ENCODE measurements at places on chromosomes 7 and 10.

DNA sequence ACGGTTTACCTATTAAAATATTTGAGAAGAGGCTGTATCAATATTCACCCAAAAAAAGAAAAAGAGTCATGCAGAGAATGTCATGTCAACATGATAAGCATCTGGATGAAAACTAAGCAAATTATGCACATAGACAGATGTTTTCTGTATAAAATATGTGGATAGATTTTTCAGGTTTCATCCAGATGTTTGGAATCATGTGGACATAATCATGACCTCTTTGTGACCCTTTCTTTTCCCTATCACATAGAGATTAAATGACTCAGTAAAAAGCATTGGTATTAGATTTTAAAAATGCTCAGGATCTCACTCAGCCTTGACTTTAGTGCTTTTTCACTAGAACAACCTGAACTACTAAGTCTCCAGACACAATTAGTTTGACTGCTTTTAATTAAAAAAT lies 90.0 kb downstream of the FOXP2 start:
- no peaks in the 10 kb centered on the region for H3K27me3 ChIP-seq
- no peak overlapping the region for H3K27ac ChIP-seq
- no peak overlapping the region for H3K4me3 ChIP-seq
- no peaks in the 10 kb centered on the region for H3K4me1 ChIP-seq

- no peaks in the 10 kb centered on the region for H3K36me3 ChIP-seq
- no peak overlapping the region for H3K27ac ChIP-seq
- no peak for DNase-seq
- H3K4me1 ChIP-seq: no peaks in the 10 kb centered on the region
Observed at GRCh38 chr7:11615174-11615573, 216.8 kb downstream of the THSD7A start.

- H3K4me1 ChIP-seq: no peaks in the 10 kb centered on the region
- DNase-seq: no peak
- H3K36me3 ChIP-seq: peaks cover 32% of the 10 kb centered on the region
- H3K27ac ChIP-seq: no peak overlapping the region
- H3K27me3 ChIP-seq: no peaks in the 10 kb centered on the region
- H3K4me3 ChIP-seq: no peak overlapping the region
Observed at GRCh38 chr7:76330673-76331072, 28.1 kb downstream of the YWHAG start.

DNA sequence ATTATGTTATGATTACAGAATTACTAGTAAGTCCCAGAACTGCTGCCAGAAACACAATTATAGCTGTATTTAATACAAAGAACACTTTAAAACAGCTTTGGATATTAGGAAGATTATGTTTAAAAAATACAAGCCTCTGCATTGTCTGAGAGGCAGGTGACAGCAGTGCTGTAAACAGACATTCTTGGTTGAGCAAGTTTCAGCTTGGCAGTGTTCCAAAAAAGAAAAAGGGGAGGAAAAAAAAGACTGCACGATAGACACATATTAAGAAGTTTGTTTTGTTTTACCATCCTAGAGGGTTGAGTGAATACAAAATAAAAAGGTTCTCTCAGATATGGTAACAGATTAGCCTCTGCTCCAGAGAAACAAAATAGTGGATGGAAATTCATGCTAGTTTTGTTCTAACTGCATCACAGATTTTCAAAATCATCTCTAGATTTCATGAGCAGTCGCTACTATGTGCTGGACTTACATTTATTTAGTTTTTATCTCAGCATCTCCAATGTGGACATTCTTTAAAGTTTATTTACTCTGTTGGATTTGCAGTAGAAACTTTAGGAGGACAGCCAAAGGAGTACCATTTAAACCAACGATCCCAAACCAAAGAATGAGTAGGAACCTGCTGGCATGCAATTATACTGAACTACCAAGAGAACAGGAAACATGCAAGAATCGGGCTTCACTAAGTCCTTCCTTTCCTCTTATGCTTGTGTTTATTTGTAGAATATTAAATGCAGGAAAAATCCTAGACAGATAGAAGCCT lies 9.0 kb downstream of the FAM204A start:
- no peak overlapping the region for H3K4me3 ChIP-seq
- DNase-seq: no peak
- no peak overlapping the region for H3K27ac ChIP-seq
- H3K36me3 ChIP-seq: peaks cover 41% of the 10 kb centered on the region
- H3K4me1 ChIP-seq: no peaks in the 10 kb centered on the region
- no peaks in the 10 kb centered on the region for H3K27me3 ChIP-seq

DNA sequence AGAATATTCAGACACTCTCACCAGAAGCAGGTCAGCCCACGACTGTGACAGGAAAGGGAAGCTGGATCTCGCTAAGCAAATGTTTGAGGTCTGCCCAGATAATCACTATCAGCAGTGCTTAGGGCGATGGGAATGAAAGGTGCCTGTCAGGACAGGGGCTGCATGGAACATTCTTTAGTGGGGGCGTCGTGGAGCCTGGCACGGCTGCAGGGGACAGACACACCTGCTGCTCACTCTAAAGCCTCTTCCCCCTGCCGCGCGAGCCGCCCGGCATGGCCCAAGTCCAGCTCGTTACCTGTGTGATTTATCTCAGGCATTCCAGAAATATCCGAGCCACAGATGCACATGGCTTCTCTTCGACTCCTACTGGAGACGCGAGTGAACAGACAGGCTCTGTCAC lies 235.5 kb downstream of the GLRX3 start:
- no peaks in the 10 kb centered on the region for H3K27me3 ChIP-seq
- DNase-seq: no peak
- no peaks in the 10 kb centered on the region for H3K36me3 ChIP-seq
- no peak overlapping the region for H3K4me3 ChIP-seq
- H3K27ac ChIP-seq: no peak overlapping the region

DNA sequence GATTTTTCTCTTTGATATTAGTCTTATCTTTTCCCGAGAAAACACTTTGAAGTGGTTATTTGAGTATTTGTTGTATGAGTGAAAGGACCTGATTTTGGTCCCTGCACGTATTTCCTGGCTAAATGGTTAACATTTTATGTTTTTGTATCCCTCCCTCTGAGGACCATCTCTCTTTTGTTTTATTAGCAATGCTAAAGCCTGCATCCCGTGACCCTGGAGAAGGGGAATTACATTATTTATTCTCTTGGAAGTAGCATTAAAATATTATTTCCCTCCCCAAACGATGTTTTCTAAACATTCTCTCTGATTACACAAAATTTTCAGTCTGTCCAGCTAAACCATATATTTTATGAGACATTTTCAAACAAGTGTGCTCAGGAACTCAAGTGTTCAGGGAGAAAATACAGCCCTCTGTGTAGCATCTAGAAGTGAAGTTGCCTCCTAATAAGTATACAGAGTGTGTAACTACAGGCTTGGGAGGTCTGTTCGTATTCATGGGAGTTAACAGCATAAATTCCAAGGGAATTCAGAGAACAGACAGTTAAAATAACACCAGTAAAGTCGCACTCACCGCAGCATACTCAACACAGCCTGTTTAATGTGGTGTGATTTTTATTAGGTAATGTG lies 163.8 kb upstream of the NPVF start:
- no peak overlapping the region for H3K4me3 ChIP-seq
- no peak overlapping the region for H3K27ac ChIP-seq
- no peak for DNase-seq

DNA sequence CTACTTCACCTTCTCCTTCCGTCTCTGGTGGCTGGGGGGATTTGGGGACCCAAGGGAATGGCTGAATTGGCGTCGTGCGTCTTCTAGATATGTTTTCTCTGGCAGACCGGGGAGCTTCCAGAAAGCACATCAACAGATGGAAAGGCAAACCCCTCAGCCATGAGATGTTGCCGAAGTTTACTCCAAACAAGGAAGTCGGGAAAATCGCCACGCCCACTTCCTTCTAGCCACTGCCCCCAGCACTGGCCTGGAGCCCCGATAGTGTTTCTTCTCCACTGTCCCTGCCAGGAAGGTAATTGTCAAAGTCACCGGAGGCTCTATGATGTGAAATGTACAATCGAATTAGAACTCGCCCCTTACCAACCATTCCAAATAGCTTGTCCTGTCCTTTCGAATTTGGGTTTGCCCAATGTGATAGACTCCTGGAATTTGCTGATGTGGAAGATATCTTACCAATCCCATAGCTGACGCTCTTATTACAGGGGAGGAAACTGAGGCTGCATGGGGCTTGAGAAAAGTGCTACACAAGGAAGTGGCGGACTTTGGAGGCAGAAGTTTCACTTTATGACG lies 191.0 kb downstream of the LSM5 start:
- H3K36me3 ChIP-seq: no peaks in the 10 kb centered on the region
- no peaks in the 10 kb centered on the region for H3K4me1 ChIP-seq
- H3K27me3 ChIP-seq: peaks cover 44% of the 10 kb centered on the region
- H3K4me3 ChIP-seq: no peak overlapping the region

- no peaks in the 10 kb centered on the region for H3K36me3 ChIP-seq
- H3K27ac ChIP-seq: no peak overlapping the region
- no peak for DNase-seq
- H3K4me1 ChIP-seq: no peaks in the 10 kb centered on the region
Observed at GRCh38 chr10:77247031-77247990, 390.3 kb downstream of the KCNMA1 start.
